ENCODE measurements at places on chromosomes 11 and 22. TPM values are rescaled to one million over a fixed set of nuclear protein-coding genes. Genes with fewer than 3 reads are reported as not detected.

The OR5B17 gene
- not detected for total RNA-seq

The C11orf16 gene
- total RNA-seq = not detected

The SUSD2 gene
- total RNA-seq = 57.1 TPM

The C11orf65 gene
- total RNA-seq = 0.29 TPM

The TMEM151A gene
- total RNA-seq = 3.3 TPM

The TXNRD2 gene
- 43.9 TPM for total RNA-seq

The NPAS4 gene
- total RNA-seq = not detected

The NOX4 gene
- not detected for total RNA-seq

The SLC25A18 gene
- 0.08 TPM for total RNA-seq

The CCDC134 gene
- total RNA-seq = 3.6 TPM

The PANX2 gene
- total RNA-seq = 4.6 TPM

The CALCA gene
- total RNA-seq = not detected

The OR2AG1 gene
- total RNA-seq = not detected

All from A549 treated with CORT108297 at 1 μM for 4 hours (cell line).